ENCODE measurements at places on chromosomes 16 and 17. TPM values are rescaled to one million over a fixed set of nuclear protein-coding genes. Genes with fewer than 3 reads are reported as not detected.
A peak's percentile ranks its signal among the peaks of the same experiment; 100 is the strongest.

- no peak for DNase-seq
These were observed 1.6 kb downstream of the FBXL20 start for GRCh38 chr17:39399791-39400190.

DNA sequence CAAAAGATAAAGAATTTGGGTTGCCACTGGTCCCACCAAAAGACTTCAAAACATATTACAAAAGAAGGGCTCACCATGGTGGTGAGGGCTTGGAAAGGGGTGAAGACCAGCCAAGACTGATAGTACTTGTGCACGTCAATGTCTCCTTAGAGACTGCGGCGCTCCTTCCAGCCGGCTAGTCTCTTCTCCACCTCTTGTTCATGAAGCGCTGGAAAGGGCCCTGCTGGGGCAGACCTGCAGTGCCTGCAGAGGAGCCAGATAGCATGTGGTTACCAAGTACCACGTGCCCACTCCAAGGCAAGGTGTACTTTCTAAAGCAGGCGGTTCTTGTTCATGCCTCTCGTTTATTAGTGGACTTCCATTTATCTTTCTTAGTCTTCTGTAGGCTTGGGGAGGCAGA is 92.7 kb upstream of the FAM20A start:
- no peak for DNase-seq

- DNase-seq: no peak
These were observed 53.6 kb downstream of the GPR139 start for GRCh38 chr16:20020083-20020482.

DNA sequence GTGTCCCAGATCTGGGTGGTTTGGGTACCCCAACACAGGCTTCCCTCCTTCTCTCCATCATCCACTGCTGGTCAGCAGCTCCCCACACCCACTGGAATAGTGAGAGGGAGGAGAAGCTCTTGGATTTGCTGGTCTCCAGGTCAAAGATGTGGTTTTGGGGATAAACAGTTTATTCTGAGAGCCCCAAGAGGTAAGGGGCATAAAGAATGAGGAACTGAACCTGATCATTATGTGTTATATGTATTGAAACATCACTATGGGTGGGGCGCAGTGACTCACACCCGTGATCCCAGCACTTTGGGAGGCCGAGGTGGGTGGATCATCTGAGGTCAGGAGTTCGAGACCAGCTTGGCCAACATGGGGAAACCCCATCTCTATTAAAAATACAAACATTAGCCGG is 3.9 kb downstream of the DPEP2 start:
- no peak for DNase-seq

DNA sequence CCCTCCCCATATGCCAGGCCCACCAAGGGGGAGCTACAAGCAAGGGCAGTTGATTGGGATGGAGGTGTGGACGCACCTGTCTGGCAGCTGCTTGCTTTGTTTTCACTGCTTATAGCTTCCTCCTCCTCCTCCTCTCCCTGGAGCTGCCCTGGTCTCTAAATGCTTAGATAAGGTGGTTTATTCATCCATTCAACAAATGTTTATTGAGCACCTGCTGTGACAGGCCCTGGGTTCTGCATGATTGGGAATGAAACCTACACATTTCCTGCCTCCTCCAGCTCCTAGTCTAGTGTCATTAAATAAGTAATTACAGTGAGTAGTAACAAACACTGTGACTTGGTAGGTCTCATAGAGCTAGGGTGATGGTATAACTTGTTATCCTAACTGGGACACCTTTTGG is 17.4 kb upstream of the MAP3K14 start:
- DNase-seq: no peak

DNA sequence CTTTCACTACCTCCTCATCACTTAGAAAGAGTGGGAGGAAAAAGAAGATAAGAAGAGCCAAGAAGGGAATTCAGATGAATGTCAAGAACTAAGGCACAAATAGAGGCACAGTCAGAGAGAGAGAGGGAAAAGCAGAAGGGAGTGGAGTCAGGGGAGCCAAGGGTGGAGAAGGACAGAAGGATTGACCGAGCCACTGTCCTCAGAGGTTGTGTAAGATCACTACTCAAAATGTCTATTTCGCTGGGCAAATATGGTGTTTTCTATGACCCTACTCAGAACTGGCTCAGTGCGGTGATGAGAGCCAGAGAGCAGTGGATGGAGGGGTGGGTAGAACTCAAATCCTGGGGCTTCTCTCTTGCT is 139.2 kb upstream of the HS3ST2 start:
- no peak for DNase-seq

GRCh38 chr17:65984299-65984698 is 207.6 kb downstream of the CEP112 start:
- DNase-seq: no peak

The RPGRIP1L gene
- 30.7 TPM for total RNA-seq

The LRRC37A gene
- 4.5 TPM for total RNA-seq

DNA sequence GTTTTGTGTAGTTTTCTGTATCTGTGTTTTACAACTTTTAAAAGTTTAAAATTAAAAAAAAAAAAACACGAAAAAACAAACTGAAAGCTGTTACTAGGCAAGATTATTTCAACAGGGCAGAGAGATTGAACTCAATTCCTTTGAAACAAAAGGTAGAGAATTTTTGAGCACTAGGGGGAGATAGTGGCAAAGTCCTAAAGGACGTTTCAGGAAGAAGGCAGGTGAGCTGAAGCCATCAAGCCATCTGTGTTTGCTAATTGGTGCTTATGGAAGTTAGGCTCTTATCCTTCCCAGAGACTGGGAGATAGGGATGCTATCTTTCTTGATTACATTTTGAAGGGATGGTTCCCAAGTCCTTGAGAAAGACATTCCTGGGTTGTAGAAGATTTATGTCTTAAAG is 70.6 kb upstream of the CLEC3A start:
- no peak for DNase-seq

The NUDT7 gene
- total RNA-seq: 11.6 TPM

DNA sequence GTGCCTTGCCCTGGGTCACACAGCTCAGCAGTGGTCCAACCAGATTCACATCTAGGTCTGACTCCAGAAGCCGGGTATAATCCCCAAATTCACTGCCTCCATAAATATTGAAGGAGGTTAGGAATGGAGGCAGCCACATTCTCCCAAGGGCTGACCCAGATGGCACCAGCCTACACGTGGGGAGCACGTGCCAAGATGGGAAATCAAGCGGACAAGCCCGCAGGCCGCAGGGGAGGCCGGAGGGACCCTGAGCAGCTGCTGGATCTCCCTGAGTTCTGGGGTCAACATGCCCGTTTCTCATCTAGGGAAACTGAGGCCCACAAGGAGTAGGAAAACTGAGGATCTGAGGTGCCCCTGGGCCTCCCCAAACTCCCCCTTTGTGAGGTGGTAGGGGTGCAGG is 32.2 kb upstream of the CNEP1R1 start:
- no peak for DNase-seq

DNA sequence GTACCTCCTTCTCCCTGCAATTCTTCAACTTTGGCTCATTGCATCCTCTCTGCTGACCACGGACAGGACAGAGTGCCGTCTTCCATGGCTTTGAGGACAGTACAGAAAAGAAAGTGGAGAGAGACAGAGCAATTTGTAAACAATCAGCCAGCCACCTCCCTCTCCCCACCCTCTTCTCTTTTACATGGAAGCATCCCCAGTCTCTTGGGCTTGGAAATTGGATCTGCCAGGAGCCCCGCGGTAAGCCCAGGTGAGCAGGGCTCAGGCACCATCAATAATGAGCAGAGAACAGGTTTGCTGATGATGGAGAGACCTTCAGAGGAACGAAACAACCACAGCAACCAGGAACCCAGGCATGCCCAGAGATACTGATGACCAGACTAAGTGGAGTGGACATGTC is 194.9 kb upstream of the TNRC6C start:
- no peak for DNase-seq

The GP1BA gene
- total RNA-seq: not detected

DNA sequence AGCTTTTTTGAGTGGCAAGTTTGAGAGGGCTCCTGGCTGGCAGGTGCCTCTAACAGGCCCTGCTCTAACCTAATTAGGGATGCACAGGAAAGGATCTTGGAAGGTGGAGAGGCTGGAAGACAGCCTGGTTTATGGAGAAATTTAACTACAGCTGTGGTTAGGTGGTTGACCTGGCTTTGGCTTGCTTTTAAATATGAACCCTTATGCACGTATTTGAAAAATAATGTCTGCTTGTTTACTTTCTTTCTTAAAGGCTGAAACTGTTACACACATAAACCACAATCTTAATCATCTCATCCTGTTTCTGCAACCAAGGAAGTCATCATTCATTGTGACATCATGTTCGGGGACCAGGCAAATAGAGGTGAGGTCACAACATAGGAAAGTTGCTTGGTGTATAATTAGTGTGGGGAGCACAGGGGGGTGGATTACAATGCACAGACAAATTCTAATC is 23.1 kb upstream of the DHRS13 start:
- DNase-seq: no peak

DNA sequence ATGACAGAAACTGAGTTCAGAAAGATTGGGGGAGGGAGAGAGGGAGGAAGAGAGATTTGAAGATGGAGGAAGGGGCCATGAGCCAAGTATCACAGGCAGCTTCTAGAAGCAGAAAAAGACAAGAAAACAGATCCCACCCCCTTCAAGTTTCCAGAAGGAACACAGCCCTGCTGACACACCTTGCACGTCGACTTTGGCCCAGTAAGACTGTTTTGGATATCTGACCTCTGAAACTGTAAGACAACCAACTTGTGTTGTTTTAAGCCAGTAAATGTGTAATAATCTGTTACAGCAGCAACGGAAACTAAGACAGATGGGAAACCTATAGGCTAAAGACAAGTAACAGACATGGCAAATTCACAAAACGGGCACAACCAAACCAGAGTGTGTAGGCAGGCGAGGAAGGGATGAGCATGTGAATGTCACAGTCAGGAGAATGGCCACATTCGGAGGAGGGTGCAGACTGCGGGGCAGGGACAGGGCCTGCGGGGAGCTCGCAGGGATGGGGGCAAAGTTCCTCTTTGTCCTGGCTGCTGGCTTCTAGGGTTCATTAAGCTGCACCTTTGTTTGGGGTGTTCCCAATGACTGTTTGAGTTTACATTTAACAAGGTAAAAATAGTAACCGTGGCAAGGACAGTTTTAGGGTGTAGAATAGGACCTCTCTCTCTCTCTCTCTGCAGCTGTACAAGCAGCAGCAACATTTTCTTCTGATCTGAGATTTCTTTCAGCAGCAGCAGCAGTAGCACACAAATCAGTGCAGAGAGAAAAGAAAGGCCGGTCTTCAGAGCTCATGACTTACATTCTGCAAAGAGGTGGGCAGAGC is 18.3 kb upstream of the ATP2C2 start:
- DNase-seq: no peak

- no peak for DNase-seq
These were observed 1.4 kb upstream of the PRPF8 start for GRCh38 chr17:1686086-1686485.

DNA sequence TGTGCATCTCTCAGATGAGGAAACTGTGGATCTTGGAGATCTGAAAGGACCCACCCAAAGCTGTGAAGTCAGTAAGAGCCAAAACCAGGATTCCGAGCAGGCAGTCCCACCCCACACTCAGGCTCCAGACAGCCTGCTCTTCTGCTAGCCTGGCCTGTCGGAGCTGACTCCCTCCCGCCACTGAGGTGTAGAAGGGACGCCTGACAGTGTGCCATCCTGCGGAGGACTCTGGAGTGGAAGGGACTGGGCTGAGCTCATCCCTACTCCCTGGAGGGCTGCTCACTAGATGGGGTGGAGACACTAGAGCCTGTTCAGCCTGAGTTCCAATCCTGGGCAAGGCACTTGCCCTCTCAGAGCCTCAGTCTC is 36.0 kb downstream of the WFDC1 start:
- no peak for DNase-seq

DNA sequence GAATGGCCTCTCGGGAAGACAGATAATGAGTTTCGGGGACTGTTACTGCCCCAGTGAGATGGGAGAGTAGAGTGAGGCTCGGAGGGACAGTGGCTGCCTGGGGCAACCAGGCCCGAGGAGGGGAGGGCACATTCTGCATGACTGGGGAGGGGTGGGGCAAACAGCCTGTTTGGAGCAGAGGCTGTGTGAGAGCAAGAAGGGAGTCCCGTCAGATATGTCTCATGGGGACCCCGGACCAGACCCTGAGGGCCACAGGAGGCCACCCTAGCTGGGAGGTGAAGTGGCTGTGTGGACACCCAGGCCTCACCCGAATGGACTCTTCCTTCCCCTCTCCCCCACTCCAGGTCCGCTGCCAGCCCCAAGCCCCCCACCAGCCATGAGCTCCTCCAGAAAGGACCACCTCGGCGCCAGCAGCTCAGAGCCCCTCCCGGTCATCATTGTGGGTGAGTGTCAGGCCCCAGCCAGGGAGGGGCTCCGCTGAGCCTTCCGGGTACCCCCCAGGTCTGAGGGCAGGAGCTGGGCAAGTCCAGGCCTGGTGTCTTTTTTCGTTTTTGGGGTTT is 4.3 kb downstream of the OSGIN1 start:
- no peak for DNase-seq

The VMO1 gene
- total RNA-seq: 0.95 TPM

The ZSCAN10 gene
- not detected for total RNA-seq

The GLYR1 gene
- 44.4 TPM for total RNA-seq

DNA sequence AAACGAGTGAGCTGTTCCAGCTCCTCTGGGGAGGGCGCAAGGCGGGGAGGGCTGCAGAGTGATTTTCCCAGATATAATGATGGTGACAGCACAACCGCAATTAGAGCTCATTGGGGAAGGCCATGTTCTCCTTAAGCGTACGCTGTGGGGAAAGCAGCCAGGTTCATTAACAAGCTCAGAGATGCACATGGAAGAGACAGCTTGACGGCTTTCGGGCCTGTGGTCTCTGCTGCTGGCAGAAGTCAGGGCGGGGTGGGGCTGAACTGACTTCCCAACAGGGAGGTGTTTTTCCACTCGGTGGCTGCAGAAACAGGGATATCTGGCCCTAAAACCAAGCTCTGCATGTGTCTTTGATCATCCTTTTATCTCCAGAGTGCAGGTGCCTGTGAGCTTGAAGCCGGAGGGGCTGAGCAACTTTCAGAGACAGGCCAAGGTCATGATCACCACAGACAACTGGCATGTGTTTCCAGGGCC is 24.0 kb upstream of the CACNG1 start:
- DNase-seq: no peak

The CTRL gene
- total RNA-seq: not detected

The CBX2 gene
- 7.0 TPM for total RNA-seq

GRCh38 chr16:49510654-49511305 is 137.2 kb downstream of the C16orf78 start:
- DNase-seq: no peak

The ZP2 gene
- total RNA-seq: 0.90 TPM

The MYH13 gene
- 0.05 TPM for total RNA-seq

DNA sequence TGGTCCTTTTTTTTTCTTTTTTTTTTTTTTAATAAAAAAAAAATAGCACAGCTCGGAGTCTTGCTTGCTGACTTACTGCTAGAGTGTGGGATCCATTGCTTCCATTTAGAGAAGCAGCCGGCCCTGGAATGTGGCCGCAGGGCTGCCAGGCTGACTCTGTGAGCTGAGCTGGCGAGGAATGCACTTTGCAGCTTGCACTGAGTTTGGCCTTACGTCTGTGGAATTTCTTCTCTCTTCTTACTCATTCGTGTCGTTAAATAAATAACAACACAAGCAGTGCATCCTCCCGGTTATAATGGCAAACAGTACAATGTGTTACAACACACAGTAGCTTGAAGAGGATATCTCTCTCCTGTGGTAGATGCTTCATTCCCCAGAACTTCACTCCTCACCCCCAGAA is 69.2 kb downstream of the PRKCB start:
- DNase-seq: peak; percentile 10
